ENCODE measurements at places on chromosomes 3 and 15. TPM values are rescaled to one million over a fixed set of nuclear protein-coding genes. Genes with fewer than 3 reads are reported as not detected.

The FBXW12 gene
- not detected for total RNA-seq

DNA sequence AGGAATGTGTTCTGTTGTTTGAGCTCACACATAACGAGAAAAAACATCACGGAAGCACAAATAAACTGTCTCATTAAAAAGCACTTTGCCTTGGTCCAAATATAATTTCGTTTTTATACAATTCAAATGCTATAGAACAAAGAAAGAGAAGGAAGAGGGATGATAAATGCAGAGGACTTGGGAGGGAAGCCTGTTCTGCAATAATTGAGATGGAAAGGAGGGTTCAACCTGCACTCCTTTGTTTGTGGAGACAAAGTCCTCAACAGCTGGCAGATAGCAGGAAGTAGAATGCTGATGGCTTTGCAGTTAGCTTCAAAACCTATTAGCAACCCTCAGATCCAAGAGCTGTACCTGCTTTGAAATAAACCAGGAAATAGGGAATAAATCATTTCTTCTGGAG lies 1010.8 kb downstream of the FHIT start:
- no peak for DNase-seq
- no peaks in the 10 kb centered on the region for H3K4me1 ChIP-seq
- no peak overlapping the region for H3K27ac ChIP-seq
- H3K4me3 ChIP-seq: no peak overlapping the region
- no peaks in the 10 kb centered on the region for H3K36me3 ChIP-seq

DNA sequence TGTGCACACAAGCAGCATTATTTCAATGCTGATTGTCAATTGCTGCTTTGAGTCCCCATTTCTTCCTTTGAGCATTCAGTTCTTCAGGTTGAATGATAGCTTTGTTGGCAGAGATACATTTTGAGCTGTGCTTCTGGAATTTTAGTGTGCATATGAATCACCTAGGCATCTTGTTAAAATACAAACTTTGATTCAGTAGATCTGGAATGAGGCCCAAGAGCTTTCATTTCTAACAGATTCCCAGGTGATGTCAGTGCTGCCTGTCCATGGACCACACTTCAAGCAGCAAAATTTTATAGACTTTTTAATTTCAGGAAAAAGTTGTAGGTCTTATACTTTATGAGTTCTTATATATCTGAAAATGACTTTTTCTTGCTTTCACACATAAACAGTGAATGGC lies 131.1 kb downstream of the ADAMTSL3 start:
- H3K4me1 ChIP-seq: no peaks in the 10 kb centered on the region
- H3K4me3 ChIP-seq: no peak overlapping the region
- H3K27me3 ChIP-seq: no peaks in the 10 kb centered on the region
- DNase-seq: no peak

DNA sequence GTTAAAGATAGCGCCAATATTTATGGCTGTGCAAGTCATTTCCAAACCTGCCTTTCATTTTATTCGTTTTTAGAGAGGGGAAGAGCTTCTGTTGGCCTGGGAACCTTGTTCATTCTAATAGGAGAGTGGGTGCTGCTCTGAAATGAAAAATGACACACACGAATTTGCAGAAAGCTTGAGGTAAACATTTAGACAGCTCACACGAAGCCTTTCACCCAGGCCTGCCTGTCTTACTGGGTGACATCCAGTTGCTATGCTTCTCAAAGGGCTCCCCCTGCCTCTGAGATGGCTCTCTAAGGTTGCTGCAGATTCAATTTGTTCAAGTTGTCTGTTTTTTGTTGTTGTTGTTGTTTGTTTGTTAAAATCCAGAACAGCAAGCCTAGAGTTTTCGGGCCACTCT lies 18.2 kb downstream of the PEX5L start:
- DNase-seq: no peak
- no peak overlapping the region for H3K27ac ChIP-seq
- H3K4me3 ChIP-seq: no peak overlapping the region
- H3K4me1 ChIP-seq: no peaks in the 10 kb centered on the region

DNA sequence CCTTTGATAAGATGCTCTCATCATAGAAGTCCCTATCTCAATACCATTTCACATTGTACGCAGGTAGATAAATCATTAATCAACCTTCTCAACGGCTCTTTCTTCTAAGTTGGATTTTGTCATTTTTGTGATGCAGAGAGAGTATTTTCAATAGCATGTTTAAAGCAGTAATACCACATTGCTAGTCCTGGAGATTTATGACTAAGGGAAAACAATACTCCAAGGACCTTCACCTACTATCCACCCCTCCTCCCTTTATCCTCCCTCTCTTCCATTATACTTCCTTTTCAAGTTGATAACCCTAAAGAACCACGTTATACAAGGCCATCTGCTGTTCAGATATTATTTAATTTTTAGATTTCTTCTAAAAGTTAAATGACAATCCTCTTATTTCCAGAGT lies 65.3 kb upstream of the CHMP2B start:
- H3K36me3 ChIP-seq: no peaks in the 10 kb centered on the region
- H3K4me1 ChIP-seq: no peaks in the 10 kb centered on the region
- no peak overlapping the region for H3K4me3 ChIP-seq
- no peak for DNase-seq
- H3K27ac ChIP-seq: no peak overlapping the region
- H3K27me3 ChIP-seq: peaks cover 6% of the 10 kb centered on the region

GRCh38 chr3:45873036-45873435 lies 13.3 kb upstream of the CCR9 start:
- no peaks in the 10 kb centered on the region for H3K36me3 ChIP-seq
- peaks cover 30% of the 10 kb centered on the region for H3K4me1 ChIP-seq
- H3K27ac ChIP-seq: no peak overlapping the region
- DNase-seq: no peak
